ENCODE measurements at places on chromosomes 1 and 21.

GRCh38 chr21:26506956-26507355 is 66.1 kb downstream of the CYYR1 start:
- no peak for DNase-seq

- no peak for DNase-seq
Measured at GRCh38 chr1:182169203-182169602, 107.7 kb upstream of the ZNF648 start.

DNA sequence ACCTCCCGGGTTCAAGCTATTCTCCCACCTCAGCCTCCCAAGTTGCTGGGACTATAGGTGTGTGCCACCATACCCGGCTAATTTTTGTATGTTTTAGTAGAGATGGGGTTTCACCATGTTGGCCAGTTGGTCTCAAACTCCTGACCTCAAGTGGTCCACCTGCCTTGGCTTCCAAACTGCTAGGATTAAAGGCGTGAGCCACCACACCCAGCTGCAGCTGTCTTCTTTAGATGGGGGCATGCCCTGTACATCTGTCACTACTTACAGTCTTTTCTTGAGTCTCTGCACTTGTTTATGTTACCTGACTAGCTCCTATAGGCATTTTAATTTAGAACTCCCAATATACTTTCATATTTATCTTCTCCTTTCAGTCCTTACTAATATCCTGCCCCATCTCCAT is 64.2 kb downstream of the SELENOF start:
- no peak for DNase-seq

- DNase-seq: no peak
Measured at GRCh38 chr1:56570924-56571372, 8.4 kb downstream of the PLPP3 start.

DNA sequence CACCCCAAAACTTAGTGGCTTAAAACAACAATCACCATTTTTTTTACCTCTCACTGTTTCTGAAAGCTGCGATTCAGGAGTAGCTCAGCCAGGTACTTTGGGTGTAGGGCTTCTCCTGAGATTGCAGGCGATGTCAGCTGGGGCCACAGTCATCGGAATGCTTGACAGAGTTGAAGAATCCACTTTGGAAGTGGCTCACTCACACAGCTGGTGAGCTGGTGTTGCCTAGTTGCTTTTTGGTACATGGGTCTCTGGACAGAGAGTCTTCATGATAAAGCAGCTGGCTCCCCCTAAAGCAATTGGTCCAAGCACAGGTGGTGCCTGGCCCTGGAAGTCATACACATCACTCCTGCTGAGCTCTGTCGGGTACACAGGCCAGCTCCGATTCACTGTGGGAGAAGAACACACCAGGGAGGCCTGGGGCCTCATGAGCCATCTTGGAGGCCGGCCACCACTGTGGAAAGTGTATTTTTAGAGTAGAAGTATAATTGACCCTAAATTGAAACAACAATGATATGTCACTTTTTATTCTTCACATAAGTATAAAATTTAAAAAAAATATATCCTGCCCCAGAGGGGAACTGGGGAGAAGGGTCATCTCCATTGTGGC is 75.2 kb upstream of the GALNT2 start:
- no peak for DNase-seq

DNA sequence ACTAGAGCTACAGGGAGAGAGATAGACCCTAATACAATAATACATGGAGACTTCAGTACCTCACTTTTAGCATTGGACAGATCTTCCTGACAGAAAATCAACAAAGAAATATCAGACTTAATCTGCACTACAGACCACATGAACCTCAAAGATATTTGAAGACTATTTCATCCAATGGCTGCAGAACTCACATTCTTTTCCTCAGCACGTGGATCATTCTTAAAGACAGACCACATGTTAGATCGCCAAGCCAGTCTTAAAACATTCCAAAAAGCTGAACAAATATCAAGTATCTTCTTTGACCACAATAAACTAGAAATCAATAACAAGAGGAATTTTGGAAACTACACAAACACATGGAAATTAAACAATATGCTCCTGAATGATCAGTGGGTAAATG is 576.0 kb downstream of the KIF26B start:
- no peak for DNase-seq

- DNase-seq: no peak
Measured at GRCh38 chr1:153976819-153977249, 640 bp downstream of the JTB start.

DNA sequence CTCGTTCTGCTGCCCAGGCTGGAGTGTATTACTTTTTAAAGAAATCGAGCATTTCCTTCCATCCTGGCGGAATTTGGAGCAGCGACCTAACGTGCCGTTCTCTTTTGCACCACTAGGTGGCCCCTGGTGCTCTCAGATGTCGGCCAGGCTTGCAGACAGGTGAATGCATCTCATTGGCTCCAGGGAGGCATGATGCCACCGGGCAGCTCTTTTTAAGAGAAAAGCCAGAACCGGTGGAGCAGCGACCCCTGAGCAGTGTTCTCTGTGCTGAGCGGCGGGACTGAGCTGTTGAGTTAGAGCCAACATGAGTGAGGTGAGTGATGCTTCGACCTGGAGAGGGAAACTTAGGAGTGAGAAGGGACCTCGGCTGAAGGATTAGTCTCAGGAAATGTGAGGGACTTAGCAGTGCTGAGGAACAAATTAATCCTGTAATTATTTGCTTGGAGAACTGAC is at the start of gene PCP4:
Gene PCP4, plus strand, starts transcription at position 241 of the 453 bp plus-strand sequence. Its CDS starts 64 bp downstream, at position 305.
- DNase-seq: peak; percentile 39

GRCh38 chr1:174726167-174726879 is 273.4 kb upstream of the CACYBP start:
- DNase-seq: no peak

DNA sequence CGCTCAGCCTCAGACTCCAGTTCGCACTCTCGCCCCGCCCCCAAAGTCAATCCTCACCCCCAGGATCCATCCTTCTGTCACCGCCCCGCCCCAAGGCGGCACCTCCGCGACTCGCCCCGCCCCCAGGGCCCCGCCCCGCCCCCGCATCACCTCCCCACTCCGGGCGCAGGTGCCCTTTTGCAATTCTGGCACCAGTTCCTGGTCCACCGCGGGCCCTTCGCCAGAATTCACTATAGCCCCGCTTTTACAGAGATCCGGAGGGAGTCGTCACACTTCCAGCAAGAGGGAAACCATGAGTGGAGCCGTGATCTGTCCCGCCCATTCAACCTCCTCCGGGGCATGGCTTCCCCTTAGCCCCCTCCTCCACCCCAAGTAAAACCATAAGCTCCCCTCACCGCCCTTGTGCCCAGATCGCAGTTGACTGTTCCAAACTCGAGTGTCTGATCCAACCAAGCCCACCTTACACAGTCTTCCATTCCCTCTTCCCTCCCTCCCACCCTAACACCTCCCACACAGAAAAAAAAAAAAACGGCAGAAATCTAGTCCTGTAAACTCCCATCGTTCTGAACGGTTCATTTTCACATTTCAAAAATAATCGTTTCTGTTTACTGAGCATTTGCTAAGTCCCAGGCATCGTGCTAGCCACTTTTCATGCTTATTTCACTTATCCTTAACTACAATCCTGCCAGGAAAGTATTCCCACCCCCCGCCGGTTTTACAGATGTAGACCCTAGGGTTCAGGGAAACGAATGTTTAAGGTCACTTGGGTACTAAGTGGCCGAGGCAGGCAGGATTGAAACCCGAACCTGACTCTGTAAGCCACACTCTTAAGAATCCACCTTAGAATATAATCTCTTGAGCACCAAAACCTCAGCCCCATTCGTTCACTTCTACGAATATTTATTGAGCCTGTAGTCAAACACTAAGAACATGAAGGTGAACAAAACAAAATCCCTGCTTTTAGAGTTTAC is 1.3 kb upstream of the DNAJC16 start:
- no peak for DNase-seq

DNA sequence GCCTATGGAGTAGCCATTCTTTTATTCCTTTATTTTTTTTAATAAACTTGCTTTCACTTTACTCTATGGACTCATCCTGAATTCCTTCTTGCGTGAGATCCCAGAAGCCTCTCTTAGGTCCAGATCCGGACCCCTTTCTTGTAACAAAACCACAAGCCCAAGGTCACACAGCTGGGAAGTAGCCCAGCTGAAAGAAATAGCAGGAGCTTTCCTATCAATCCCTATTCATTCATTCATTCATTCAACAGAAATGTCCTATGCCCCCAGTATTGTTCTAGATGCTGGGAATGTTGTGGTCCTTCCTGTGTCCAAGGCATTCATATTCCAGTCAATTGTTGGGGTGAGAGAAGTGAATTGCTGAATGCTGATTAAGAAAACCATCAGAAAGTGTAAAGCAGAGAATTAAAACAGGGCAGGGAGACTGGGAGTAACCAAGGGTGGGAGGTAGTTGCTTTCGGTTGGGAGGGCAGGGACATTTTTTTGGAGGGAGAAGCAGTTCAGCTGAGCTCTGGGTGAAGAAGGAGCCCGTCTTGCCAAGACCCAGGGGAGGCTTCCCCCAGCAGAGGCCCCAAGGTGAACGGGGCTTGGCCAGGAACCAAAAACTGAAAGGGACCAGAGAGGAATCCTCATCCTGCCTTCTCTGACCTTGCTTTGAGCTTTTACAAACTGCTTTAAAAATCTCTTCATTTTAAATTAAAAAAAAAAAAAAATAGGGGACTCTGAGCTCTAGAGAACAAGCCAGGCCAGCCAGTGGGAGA is 10.8 kb downstream of the PLA2G2D start:
- DNase-seq: no peak

DNA sequence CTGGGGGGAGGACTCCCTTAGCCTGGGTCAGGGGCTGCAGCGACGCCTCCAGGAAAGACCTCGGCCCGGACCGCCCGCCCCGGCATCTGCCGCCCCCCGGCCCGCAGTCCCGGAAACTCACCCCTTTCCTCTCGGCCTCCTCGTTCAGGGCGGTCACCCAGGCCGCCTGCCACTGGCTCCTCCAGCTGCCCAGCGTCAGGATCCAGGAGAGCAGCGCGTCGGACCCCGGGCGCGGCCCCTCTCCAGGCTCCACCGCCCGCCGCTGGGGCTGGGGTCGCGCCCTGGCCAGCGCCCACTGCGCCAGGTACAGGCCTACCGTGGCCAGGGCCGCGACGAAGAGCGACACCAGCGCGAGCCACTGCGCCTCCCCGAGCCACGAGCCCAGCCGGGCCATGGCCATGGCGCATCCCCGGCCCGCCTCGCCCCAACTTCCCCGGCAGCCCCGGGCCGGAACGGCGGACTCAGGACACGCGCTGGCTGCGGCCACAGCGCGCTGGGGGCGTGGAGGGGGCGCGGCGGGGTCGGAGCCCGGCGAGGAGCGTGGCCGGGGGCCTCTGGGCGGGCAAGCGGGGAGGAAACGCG is 478 bp downstream of the C2CD2 start:
- no peak for DNase-seq

GRCh38 chr21:31416465-31416864 is 72.4 kb upstream of the TIAM1 start:
- no peak for DNase-seq

DNA sequence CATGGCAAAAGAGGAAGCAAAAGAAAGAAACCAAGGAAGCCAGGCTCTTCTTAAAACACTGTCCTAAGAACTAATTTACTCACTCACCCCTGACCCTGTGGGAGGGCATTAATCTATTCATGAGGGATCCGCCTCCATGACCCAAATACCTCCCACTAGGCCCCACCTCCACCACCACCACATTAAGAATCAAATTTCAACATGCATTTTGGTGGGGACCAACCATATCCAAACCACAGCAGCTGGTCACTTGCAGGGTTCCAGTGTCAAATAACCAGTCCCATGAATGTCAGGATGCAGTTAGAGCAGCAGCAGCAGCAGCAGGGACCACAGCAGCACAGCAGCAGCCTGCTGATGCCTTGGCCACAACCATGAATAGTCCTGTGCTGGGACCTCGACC is 83.8 kb downstream of the ZC3H11B start:
- DNase-seq: no peak

DNA sequence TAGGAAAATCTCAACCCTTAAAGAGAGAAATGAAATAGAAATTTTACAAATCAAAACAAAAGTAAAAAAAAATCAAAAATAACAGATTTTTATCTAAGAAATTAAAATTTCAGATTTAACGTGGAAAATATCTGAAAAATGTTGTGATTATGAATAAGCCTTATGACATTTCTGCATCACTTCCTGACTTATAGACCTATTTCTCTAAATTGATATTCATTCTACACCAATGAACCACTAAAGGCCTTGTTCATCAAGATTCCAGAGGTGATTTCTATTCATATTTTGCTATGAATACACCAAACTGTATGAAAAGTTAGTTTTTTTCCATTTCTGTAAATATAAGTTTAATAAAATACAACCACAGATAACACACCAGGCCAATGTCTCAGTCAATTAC is 261.5 kb downstream of the SMYD3 start:
- DNase-seq: no peak

DNA sequence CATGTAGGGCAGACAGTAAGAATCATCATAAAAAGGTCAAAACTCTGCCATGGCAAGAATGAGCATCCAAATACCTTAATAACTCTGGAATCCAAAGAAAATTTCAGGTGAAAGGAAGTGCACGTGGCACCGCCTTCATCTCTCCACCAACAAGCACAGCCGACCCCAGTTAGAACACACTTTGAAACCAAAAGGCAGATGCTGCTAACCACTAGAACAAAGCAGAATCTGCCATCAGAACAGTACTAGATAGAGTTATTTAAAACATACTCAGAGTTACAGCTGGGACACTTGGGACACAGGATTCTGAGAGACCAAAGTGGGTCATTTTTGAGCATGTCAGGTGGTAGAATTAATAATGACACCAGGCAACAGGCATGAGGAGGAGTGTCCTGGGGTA is 106.7 kb upstream of the SOD1 start:
- no peak for DNase-seq

DNA sequence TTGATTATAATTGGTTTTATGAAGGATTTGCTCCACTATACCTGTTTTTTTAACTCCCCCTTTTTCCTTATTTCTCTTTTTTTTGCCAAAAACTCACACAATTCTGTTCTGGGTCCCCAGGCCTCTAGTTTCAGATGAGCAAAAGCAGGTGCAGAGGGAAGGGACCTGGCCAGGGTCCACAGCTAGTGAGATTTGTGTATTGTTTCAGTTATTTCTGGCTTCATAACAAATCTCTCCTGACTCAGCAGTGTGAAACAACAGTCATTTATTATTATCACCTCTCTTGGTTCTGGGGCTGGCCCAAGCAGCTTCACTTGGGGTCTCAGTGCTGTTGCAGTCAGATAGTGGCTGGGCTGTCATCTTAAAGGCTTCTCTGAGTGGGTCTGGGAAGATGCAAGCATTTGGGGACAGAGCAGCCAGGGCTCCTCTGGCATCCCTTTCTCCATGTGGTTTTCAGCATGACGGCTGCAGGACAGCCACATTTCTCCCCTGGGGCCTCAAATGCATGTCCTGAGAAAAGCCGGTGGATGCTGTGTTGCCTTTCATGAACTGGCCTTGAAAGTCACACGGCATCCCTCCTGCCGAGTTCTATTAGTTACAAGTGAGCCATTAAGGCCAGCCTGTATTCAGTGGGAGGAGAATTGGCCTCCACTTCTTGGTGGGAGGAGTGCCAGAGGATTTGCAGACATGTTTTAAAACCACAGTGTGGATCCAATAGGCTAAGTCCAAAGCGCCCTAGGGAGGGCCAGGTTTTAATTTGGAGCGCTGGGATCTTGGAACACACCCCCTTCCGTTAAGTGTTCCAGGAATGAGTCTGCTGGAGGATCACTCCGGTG is 137.1 kb downstream of the CAMTA1 start:
- DNase-seq: no peak

GRCh38 chr1:161091796-161092507 is 2.6 kb upstream of the NECTIN4 start:
- no peak for DNase-seq

GRCh38 chr1:246317332-246318035 is 189.6 kb downstream of the SMYD3 start:
- DNase-seq: no peak

Data from NCI-H2081 treated with DMSO at 0.1 percent for 48 hours (cell line).